ENCODE measurements at places on chromosomes 3 and 15.

DNA sequence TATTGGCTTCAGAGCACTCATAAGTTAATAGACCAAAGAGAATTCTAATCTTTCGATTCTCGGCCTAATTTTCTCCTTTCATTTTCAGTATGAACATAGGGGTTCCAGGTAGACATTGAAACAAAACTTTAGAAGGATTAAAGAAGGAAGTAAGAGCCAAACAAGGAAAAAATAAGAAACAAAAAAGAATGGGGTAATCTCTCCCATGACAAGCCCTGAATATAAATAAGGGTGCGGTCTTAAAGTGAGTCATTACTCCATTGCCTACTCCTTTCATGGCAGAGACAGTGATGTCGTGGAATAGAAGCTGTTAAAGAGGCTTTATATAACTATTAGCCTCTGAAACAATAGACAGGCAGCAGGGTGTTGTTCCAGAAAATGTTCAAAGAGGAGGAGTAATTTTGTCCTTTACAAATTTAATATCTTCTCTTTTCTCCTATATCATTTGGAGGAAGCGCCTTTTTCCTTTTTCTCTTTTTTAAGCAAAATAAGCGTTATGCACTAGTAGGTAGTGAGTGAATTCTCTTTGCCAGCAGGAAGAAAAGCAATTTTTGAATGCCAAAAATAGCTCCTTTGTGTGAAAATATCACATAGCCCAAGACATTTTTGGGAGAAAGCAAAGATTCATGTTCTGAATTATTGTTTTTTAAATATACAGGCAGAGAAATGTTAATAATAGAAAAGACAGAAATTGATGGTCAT lies 607.9 kb upstream of the KCNMB2 start:
- no peak for DNase-seq

DNA sequence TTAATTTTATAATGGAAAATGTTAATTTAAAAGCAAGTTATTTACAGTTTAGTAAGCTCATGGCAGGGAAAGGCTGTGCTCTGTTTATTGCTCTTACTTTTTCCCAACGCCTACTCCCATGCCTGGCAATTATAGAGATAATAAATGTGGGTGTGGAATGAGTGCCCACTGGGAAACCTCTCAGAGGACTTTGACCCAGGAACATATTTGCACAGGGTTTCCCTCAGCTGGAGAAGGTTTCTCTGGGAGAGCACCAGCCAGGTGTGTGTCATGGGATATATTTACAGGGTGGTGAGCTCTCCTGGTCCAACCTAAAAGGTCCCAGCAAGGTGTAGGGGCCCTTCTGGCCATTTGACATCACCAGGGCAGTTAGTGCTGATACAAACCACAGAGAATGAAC lies 27.9 kb downstream of the ZNF710 start:
- DNase-seq: no peak

- DNase-seq: no peak
Observed at GRCh38 chr3:169965562-169966427, 812 bp upstream of the SEC62 start.

DNA sequence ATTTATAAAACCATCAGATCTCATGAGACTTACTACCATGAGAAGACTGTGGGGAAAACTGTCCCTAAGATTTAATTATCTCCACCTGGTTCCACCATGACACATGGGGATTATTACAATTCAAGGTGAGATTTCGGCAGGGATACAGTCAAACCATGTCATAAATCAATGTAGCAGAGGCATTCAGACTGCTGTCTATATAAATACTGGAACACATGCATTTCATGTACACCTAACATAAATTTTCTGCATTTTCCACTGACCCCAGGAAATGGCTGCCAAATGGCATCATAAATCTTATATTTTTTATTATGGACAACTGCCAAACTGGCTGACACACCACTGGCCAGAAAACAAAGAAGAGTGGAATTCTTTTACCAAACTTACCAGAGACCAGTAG lies 755.1 kb upstream of the EPHA6 start:
- DNase-seq: no peak

DNA sequence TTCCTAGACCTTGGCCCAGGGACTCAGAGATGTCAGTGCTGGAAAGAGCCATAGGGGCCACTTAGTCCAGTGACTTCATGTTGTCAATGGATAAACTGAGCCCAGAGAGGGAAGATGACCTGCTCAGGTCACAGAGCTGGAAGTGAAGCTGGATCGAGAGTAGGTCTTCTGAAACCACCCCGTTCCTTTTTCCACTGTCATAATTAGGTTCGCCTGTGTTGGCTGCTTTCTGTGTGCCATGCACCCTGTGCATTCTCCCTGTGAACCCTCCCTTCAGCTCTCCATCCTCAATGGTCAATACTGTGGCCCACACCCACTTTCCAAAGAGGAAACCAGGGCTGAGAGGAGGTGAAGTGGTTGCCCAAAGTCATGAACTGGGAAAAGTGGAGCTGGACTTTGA lies 74.8 kb downstream of the CCR1 start:
- DNase-seq: no peak

- no peak for DNase-seq
Observed at GRCh38 chr3:29447946-29448627, 167.2 kb downstream of the RBMS3 start.

DNA sequence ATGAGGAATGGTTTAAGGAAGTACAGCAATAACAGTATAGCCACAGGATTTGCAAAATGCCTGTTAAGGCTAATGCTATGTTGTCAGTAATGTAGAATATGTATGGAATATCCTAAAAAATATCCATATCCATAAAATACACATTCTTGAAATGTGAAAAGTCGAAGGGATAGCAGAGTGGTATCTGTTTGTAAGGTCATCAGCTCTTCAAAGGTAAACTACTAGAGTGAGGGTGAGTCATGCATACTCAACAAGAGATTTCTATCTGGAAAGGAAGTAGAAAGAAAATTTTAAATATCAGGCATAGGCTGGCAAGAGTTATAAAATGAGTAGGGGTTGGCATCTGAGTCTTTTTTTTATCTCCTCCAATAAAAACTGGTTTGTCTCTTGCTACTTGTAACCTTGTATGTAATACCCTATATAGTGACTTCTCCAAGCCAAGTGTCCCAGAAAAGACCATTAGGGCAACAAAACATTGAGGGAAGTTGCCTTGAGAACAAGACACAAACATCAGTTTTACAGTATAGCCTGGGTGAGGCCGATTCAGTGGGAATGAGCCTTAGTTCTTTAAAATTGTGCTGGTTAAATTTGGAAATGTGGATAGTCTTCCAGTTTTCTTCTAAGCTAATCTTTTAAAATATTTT lies 103.1 kb downstream of the SPATA16 start:
- DNase-seq: no peak

- no peak for DNase-seq
Observed at GRCh38 chr3:188369526-188369925, 215.6 kb downstream of the LPP start.

- no peak for DNase-seq
Observed at GRCh38 chr3:170700054-170700404, 114.2 kb upstream of the SLC7A14 start.

DNA sequence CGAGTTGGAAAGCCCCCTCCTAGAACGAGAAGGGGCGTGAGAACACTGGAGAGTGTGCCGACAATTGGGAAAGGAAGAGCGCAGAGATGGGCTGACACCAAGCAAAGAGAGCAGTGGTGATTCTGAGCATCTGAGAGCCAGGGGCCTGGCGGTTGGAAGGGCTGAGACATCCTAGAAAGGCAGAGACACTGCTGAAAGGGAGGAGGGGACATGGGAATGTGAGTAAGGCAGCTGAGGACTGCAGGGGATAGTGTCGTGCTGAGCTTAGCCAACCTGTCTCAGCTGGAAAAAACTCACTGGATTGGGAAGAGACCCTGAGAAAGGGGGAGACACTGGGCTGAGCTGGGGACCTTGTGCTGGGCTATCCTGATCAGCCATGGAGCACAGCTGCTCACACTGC lies 58.1 kb upstream of the SLC6A6 start:
- DNase-seq: no peak

DNA sequence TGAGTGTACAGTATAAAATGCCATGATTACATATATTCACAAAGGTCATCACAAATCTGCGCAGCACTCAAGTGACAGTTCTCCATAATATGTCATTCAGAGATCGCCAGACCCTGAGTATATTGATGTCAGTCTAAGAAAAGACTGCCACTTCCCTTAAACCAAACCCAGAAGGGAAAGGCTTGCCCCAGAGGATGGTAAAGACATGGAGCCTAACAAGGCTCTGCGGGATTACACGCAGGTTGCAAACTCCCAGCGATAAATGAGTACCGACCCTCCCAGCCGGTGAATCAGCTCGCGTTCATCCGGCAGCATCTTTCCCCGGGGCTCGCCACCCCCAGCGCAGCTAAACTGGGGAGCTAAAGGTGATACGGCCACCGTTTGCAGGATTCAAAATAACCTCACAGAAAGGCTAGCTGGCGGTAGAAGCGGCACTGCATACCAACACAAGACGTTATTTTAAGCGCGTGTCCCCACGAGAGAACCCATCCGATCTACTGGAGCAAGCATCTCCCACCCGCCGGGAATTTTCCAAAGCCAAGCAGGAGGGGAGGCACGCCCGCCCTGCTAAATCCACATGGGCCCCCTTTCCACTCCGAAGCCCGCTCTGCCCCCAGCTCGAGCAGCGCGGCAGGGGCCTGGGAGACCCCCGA lies 643 bp downstream of the MYO5A start:
- no peak for DNase-seq

DNA sequence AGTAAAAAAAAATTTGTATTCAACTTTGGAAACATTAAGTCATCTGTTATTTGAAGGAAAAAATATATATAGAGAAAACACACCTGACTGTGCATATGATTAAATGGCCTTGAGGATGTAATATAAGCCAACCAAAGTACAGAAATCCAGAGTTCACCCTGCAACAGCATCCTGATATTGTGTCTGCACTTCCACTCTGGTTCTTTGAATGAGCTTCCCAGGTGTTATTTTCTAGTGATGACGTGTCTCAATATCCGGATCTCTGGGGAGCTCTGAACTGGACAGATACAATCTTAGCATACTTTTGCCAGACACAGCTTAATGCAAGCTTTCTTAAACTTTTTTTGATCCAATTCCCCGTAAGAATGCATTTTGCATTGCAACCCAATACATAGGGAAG lies 19.5 kb upstream of the PIK3CB start:
- no peak for DNase-seq

- no peak for DNase-seq
Observed at GRCh38 chr3:195829897-195830254, 18.1 kb upstream of the MUC4 start.

DNA sequence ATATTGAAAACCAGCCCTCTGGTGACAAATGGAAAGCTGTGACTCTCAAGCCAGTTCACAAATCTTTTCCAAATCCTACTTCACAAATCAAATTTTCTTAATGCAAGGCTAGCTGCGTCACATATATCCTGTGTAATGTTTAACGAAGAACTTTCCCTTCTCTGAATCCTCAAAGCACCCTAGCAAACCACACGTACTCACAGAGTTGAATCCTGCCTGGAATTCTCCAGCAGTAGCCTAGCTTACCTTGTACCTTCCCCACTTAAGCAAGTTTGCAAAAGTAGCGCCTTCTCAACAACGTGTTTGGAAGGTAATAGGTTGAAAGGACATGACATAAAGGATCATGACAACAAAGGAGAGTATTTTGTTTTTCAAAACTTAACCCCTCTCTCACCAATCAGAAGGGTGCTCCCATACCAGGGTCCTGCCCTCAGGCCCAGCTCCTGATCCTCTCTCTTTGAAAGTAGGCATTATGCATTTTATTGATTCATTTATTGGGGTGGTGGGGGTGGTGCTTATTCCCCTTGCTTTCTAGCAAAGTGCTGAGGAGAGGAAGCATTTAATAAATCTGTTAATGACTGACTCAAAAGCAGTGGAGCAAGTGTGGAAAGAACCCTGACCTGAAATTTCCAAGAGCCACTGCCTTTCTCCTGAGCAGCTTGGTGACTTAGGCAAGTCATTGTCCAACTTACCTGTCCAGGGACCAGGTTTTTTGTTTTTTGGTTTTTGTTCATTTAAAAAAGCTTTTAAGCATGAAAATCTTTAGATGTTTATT lies 531.6 kb downstream of the MECOM start:
- no peak for DNase-seq

- DNase-seq: no peak
Observed at GRCh38 chr15:44659056-44659455, 4.4 kb downstream of the SPG11 start.

- DNase-seq: no peak
Observed at GRCh38 chr3:43910750-43911149, 220.0 kb downstream of the ABHD5 start.

DNA sequence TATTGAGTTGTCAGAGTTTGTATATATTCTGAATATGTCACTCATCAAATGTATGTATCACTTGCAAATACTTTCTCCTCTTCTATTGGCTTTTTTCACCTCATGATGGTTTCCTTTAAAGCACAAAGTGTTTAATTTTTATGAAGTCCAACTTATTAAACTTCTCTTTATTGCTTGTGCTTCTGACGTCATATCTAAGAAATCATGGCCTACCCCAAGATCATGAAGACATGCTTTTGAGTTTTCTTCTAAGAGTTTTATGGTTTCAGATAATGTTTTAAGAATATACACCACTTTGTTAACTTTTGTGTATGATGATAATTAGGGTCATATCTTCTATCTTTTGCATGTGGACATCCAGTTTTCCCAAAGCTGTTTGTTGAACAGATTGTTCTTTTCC lies 417.2 kb upstream of the ATP10A start:
- no peak for DNase-seq

- no peak for DNase-seq
Observed at GRCh38 chr15:42665827-42666226, 71.1 kb downstream of the CDAN1 start.

GRCh38 chr3:126370606-126371005 lies 13.4 kb upstream of the KLF15 start:
- no peak for DNase-seq

- no peak for DNase-seq
Observed at GRCh38 chr3:160796089-160796812, 40.2 kb downstream of the PPM1L start.

DNA sequence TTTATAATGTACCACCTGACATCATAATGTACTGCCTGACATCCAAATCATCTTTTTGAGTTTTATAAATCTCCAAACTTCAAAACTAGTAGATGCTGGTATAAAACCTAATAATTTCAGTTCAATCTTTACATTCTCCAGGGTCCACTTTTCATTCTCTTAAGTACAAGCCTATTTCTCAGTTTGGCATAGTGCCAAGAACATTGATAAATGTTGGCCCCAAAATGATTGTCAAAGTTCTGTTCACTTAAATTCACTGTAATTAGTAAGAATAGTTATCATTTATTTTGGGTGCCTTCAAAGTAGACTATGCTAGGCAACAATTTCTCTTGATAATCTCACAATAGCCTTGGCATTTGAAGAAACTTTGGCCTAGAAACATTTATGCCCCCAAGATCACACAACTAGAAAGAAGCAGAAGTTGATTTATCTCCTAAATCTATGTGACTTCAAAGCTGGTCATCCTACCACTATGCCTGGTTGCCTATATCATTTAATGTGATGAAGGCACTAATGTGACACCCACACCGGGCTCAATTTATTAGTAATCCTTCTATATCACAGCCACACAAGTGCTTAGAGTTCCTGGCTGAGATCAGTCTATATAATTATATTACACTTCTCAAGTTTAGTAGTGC lies 101.7 kb downstream of the ZNF609 start:
- DNase-seq: no peak

GRCh38 chr15:78878356-78878755 lies 5.7 kb downstream of the MORF4L1 start:
- DNase-seq: no peak

All from neural crest cell (in vitro differentiated cells).